Suppressor macrophage treated with lipopolysaccharide for 4 hours (primary cell): ENCODE measurements at places on chromosomes 2 and 18.
A peak's percentile ranks its signal among the peaks of the same experiment; 100 is the strongest.

GRCh38 chr18:3722649-3723433 lies 272.9 kb downstream of the TGIF1 start:
- no peak for DNase-seq

GRCh38 chr2:237134321-237135230 lies 48.9 kb downstream of the COPS8 start:
- no peak for DNase-seq

DNA sequence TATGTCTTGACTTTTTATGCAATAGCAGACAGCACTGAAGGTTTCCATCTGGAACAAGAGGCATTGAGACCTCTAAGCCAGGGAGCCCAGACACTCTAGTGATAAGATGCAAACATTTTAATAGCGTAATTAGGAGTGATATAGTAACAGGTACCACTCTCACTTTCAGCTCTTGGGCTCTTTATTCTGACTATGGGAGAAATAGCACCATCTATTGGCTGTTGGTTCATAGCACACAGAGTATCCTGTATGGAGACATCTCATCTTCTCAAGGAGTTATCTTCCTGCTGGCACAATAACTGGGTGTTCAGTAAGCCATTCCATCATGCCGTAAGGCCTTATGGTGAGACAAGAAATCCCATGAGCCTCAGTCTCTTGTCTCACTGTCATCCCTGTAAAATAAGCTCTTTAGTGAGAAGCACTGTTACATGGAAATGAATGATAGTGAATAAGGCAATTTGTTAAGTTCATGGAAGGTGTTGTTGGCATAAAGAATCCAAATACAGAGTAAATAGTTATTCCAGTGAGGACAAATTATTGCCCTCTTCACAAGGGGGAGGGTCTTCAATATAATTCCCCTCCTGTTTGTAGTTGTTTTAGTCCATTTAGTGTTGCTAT lies 48.3 kb downstream of the THUMPD2 start:
- peak; percentile 47 for DNase-seq

DNA sequence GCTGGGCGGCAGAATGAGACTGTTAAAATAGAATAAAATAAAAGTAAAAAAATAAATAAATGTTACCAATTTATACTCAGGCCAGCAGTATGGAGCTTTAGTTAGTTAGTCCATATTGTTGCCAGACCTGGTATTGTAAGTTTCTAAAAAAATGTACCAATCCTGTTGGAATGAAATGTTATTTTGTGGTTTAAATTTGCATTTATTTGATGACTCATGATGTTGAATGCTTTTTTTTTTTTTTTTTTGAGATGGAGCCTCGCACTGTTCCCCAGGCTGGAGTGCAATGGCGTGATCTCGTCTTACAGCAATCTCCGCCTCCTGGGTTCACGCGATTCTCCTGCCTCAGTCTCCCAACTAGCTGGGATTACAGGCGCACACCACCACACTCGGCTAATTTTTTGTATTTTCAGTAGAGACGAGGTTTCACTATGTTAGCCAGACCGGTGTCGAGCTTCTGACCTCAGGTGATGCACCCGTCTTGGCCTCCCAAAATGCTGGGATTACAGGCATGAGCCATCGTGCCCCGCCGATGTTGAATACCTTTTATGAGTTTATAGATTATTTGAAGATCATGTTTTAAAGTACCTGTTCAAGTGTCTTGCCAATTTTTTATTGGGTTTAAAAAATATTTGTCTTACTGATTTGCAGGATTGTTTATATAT lies 5.7 kb upstream of the PTPRN start:
- DNase-seq: no peak

DNA sequence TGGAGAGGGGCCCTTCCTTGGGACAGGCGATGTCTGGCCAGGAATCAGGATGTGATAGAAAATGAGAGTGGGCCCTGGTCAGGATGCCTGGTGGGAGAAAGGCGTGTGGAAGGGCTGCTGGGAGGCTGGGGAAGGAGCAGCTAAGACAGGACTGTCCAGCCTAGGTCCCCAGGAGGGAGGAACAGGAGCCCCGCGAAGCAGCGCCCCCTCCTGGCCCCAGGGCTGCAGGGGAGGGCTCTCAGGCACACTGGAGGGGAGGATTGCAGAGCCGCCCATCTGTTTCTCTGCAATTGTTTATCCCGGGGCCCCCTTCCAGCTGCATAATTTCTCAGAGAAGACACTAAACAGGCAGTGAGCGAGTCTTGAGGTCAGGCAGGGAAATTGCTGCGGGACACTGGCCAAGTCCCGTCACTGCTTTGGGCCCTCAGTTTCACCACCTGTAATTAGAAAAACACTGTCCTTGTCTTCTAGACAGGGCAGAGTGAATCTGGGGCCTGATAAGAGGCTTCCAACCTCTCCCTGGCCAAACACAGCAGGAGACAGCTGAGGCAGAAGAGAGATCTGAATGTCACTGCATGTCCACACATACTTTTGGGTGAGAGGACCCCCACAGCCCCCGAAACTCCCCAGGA lies 3.9 kb upstream of the NPPC start:
- DNase-seq: peak; percentile 16

GRCh38 chr2:217960351-217960750 lies 42.4 kb downstream of the TNS1 start:
- no peak for DNase-seq

DNA sequence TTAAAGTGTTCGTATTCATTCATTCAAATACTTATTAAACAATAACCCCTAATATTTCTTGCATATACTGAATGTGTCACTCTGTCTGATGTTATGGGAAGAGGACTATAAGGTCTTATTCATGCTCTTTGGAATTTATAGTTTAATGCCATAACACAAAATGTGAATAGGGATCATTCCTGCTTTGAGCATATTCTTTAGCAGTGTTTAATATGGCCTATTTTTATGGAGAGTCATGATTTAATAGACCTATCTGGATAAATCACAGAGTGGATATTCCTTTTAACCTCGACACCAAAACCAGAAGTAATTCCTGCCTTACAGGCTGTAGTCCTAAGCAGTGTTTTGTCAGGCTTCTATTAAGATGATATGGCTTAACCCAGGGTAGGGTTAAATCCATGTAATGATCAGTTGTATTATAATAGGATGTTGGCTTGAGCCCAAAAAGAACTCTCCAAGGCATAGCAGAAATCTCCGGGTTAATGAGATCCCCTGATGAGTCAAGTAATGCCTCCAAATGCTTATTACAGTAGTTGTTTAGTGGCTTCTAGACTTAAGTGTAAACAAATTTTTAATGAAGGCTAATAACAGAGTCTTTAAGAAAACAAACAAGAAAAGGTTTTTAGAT lies 54.3 kb downstream of the GULP1 start:
- DNase-seq: no peak

- DNase-seq: peak; percentile 68
These were observed 88.5 kb downstream of the SH3RF3 start for GRCh38 chr2:109217362-109218086.

DNA sequence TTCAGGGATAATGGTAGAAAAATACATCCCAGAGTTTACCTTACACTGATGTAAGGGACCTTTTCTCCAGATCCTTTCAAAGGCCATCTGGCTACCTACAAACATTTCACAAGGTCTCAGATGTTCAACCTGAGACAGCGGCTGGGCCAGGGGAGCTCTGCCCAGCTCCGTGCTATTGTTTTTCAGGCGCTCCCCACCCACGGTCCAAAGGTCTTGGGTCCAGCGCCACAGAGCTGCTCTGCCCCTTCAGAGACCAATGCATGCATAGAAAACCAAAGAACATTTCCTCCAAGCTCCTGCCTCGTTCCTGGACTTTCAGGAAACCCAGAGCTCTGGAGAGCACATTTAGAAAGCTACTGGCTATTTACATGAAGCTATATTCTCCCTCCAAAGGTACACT lies 40.3 kb downstream of the COPS8 start:
- no peak for DNase-seq

- DNase-seq: no peak
These were observed 10.0 kb downstream of the NGEF start for GRCh38 chr2:233002829-233003657.

GRCh38 chr2:165877565-165878550 lies 75.7 kb downstream of the TTC21B start:
- DNase-seq: peak; percentile 91

DNA sequence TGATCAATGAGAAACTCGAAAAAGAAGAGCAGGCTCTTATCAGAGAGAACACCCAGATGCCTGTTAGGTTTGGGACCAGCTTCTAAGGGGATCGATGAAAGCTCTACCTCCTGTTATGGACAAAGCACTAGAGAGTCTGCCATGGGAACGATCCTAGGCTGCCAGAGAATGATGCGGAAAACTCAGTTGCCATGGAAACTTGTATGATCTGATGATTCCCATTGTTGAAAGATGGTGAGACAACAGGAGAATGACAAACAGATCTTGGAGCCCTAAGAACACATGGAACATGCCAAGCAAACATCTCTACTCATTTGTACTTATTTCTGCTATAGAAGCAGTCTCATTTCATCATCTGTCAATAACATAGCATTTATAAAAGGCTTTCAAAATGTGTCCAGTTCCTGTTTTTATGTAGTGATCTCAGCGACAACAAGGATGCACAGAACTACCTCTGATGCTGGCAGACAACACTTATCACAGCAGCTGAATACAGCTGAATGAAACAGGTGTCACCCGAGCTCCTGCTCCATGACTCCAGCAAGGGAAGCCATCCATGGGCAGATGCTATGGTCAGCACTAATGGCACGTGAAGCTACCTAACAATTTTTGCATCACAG lies 59.6 kb downstream of the NCKAP5 start:
- no peak for DNase-seq

GRCh38 chr2:70936979-70937811 lies 1.5 kb downstream of the ATP6V1B1 start:
- no peak for DNase-seq

- peak; percentile 82 for DNase-seq
These were observed 102.2 kb upstream of the RAB6C start for GRCh38 chr2:129877289-129877741.

GRCh38 chr2:83172841-83173240 lies 1286.2 kb downstream of the SUCLG1 start:
- no peak for DNase-seq

GRCh38 chr2:128753321-128753720 lies 434.7 kb upstream of the HS6ST1 start:
- no peak for DNase-seq

DNA sequence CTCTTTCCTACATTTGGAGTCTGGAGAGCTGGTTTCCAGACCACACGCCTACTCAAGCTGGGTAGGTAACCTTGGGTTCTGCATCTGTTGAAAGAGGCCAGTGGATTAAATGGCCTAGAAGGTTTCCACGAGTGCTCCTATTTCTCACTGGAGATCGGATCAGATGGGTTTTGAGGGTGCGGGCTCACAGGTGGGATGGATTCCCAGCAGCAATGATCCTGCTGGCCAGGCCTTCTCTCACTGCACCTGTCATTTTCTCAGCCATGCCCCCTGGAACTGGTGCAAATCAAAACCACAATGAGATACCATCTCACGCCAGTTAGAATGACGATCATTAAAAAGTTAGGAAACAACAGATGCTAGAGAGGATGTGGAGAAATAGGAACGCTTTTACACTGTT lies 747.5 kb upstream of the RAB6C start:
- DNase-seq: no peak

DNA sequence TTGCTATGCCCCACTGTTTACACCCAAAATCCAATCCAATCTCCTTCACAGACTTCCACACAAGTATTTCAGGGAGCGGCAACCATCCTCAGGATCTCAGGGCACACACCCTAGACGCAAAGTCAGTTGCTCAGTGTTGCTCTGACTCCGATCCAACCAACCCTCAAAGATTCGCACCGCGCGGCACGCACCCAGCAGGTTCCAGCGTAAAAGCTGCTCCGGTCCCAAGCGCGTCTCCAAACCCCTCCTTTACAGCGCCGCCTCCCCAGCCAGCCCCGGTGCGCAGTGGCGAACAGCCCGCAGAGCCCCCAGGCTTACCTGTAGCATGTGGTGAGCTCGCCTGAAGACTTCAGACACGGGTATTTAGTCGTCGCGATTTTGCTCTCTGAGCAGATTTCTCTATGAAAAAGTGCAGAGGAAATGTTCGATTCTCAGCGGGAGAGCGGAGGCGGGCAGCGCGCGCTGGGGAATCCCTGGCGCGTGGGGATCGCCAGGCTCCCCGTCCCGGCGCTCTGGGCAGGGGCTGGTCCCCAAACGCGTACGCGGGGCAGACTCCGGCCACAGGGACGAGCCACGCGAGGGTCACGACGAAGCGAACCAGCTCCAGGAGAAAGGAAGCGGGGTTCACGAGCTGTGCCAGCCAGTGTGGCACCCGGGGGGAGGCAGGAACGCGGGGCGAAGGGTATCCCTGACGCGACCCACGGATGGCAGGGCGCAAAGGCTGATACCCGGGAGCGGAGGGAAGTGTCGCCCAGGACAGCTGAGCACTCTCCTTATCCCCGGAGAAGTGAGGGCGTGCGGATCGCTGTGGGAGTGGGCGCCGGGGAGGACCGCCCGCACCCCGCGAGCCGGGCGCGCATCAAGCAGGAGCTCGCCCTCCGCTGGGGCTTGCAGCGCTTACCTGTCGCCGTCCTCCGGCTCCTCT lies 650 bp downstream of the CCBE1 start:
- DNase-seq: no peak

DNA sequence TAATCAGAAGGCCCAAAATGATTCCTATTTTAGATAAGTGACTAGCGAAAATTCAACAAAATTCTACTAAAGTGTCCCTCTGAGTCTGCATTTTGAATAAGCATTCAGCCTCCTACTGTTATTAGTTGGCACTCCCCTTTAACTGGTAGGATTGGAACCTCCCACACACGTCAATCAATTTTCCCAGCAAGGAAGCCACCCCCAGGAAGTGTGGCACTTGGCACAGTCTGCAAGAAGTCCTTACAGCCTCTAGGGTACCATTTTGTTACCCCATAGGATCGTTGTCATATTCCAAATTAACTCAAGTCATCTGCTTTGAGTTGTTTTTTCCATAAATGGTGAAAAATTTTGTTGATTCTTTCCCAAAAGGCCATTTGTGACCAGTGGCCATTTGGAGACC lies 33.8 kb upstream of the POU3F3 start:
- no peak for DNase-seq

GRCh38 chr2:69104261-69104660 lies 91.3 kb downstream of the ANTXR1 start:
- no peak for DNase-seq

GRCh38 chr2:134739236-134739878 lies 20.6 kb upstream of the TMEM163 start:
- DNase-seq: no peak

- DNase-seq: no peak
These were observed 342.3 kb downstream of the DCC start for GRCh38 chr18:52682260-52682659.

DNA sequence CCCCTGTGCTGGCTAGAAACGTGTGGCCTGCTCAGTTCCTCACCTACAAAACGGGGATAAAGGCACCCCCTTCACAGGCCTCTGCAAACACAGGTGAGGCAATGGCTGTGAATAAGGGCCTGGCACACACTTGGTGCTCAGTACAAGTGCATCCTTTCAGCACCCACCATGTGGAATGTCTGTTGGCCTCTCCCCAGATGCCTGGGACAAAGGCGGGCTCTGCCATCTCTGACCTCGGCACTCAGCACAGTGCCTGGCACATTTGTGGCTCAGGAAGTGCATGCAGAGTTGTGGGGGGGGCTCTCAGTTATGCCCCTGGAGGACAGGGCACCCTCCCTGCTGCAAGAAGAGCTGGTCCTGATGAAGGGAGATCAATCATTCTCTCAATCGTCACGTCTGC lies 224.6 kb upstream of the RAB6C start:
- DNase-seq: no peak

GRCh38 chr18:5998166-5998881 lies 103.0 kb upstream of the TMEM200C start:
- DNase-seq: no peak
